ENCODE measurements at places on chromosomes 6 and 20.

DNA sequence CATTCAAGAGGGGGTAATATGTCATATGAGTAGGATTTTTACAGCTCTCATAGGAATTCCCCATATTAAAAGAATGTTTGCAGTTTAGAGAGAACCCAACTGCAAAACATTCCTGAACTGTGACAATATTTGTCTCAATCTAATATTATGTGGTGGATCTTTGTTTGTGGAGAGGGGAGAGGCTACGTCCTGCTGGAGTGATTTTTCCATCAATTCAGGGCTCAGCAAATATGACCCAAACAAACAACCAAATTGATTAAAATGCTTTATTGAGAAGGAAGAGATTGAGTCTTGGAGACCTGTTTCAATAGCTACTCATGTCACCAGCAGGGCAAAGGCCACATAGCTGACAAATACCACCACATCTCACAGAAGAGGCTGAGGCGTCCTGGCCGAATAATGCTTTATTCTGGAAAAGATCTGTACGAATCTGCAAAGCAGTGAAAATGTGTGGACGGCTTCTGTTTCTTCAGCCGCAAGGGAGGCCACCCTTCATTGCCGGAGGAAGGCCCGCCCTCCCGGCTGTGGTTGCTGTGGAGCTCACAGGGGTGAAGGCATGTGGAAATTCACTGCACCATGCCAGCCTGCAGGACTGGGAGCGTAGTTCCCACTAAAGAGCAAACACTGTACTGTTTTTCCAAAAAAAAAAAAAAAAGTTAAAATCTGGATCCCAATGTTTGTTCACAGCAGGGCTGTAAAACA lies 89.7 kb upstream of the QKI start:
- peak; percentile 67 for DNase-seq

DNA sequence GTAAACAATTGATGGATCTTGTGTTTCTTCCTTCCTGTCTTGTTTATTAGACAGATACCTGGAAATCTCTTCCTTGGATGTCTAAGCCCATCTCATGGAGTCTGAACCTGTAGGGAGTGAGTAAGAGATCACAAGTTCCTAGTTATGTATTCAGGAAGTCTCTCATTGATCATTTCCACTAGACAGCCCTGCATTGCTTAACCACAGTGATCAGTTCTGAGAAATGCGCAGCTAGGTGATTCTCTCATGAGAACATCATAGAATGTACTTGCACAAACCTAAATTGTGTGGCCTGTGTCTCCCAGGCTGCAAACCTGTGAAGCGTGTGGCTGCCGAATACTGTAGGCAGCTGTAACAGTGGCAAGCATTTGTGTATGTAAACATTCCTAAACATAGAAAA lies 39.1 kb downstream of the FAM120B start:
- no peak for DNase-seq

DNA sequence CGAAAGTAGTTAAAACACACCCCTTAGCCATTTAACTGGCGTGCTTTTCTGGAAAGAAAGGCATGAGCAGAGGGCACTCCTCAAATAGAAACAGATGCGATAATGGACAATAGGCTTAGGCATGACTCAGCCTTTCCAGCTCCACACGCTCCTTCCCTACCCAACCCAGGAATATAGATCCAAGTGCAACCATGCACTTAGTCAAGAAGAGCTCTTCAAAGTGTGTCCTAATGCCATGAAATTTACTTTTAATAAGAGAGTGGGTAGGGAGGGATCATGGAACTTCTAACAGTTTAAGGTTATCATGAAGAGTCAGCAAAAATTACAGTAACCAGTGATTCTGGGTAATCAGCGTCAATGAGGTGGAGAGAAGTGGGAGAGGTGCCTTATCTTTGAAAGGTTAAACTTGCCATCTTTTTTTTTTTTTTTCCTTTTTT lies 2.4 kb upstream of the EFHC1 start:
- peak; percentile 95 for DNase-seq

- no peak for DNase-seq
Observed at GRCh38 chr20:39090906-39091305, 128.8 kb downstream of the DHX35 start.

- no peak for DNase-seq
Observed at GRCh38 chr20:9496155-9496554, 18.2 kb upstream of the LAMP5 start.

DNA sequence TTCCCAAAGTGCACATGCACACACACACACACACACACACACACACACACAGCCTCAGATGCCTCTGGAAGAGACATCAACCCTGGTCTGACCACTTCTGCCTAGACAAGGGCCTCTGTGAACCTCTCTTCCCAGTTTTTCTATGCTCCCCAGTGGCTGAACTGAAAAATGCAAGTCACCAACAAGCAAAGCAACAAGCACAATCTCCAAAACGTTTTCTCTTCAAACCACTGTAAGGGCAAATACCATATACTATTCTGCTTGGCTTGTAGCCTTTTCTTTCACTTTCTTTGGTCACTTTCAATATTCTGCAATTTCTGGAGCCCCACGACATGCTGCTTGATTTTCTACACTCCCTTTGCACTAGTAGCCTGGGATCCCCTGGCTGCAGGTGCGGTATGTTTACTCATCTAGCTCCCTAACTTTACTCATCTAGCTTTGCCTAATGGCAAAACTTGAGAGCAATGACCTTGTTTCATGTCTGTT lies 121.4 kb upstream of the DST start:
- DNase-seq, result peak; percentile 54

DNA sequence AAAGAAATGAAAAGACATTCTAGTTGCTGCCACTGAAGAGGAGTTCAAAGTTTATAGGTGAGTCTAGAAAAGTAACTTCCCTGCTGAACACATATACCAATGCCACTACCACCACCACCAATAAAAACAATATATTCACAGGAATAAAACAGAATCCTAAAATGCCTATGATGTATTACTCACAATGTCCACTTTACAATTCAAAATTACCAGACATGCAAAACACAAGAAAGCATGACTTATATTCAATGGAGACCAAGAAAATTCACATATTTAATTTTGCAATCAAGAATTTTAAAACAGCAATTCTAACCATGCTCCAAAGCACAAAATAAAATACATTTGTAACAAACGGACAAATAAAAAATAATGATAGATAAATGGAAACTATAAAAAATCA lies 385.3 kb upstream of the RUNX2 start:
- DNase-seq, result no peak

- DNase-seq, result no peak
Observed at GRCh38 chr6:155958550-155958949, 502.9 kb upstream of the NOX3 start.

GRCh38 chr20:59103573-59103972 lies 60.0 kb upstream of the ZNF831 start:
- no peak for DNase-seq

DNA sequence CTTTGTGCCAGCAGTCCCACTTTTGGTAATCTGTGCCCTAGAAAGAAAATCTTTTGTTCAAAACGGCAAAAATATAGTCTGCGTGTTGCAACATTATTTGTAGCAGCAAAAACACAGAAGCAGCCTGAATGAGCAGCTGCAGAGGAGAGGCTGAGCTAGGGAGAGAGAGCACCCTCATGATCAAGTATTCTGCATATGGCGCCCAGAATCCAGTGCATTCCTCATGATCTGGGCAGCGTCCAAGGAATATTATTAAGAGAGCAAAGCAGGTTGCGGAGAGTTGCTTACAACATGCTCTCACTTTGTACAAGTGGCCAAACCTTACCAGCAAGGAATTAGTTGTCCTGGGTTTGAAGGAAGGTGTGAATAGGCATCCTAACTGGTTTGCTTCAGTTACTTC lies 25.9 kb downstream of the KIZ start:
- DNase-seq, result no peak

- no peak for DNase-seq
Observed at GRCh38 chr6:29959467-29959866, 17.1 kb downstream of the HLA-A start.

- DNase-seq, result peak; percentile 20
Observed at GRCh38 chr20:1267161-1267560, 1.1 kb downstream of the SNPH start.

DNA sequence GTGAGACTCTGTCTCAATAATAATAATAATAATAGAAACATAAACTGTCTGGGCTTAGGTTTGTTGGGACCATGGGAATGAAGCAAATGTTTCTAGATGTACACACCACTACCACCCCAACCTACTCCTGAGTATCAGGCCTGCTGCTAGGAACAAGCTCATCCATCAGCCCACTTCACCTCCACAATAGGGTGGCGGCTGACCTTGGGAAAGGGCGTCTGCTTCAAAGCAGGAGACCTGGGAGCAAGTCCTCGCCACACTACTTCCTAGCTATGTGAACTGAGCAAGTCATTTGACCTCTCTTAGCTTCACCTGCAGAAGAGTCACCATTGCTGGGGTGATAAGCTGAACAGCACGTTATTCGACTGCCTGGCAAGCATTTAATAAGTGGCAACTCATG lies 3.1 kb upstream of the FOXP4 start:
- DNase-seq, result no peak

- DNase-seq, result no peak
Observed at GRCh38 chr6:14670806-14671205, 553.2 kb downstream of the CD83 start.

DNA sequence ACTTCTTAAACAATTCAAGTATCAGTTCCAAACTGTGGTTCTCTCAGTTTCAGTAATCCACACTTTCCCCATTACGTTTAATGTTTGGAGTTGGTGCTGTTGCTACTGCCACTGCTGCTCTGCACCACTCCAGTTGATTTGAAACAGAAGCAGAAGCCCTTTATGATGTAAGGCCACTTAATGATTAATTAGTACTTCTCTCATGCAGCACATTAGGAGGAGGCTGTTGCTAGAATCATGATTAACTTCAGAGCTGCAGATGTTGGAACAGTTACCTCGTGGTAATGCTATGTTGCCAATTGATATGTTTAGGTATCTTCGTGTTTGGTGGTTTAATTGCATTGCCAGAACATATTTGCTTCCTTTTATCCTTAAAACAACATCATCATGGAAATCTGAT lies 986.2 kb upstream of the CITED2 start:
- DNase-seq, result no peak

- DNase-seq, result peak; percentile 39
Observed at GRCh38 chr20:64261138-64261537, 5.6 kb downstream of the PCMTD2 start.

- peak; percentile 70 for DNase-seq
Observed at GRCh38 chr6:145139140-145139850, 596.0 kb downstream of the EPM2A start.

DNA sequence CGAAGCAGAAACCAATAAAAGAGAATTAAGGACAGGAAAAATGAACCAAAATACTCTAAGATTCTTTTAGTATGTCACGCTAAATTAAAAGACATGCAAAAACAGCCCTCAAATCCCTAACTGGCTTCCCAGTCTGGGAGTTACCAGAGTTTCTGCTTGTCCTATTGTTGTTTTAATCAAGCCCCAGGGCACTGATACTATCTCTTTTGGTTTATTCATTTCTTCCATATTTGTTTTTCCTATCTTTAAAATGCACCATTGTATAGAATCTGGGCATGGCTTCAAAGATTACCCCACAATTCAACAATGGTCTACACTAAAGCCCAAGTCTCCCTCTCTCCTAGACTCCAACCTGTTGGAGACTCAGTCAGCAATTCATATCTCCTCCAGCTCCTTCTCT lies 169.1 kb downstream of the MYLK4 start:
- DNase-seq, result no peak

DNA sequence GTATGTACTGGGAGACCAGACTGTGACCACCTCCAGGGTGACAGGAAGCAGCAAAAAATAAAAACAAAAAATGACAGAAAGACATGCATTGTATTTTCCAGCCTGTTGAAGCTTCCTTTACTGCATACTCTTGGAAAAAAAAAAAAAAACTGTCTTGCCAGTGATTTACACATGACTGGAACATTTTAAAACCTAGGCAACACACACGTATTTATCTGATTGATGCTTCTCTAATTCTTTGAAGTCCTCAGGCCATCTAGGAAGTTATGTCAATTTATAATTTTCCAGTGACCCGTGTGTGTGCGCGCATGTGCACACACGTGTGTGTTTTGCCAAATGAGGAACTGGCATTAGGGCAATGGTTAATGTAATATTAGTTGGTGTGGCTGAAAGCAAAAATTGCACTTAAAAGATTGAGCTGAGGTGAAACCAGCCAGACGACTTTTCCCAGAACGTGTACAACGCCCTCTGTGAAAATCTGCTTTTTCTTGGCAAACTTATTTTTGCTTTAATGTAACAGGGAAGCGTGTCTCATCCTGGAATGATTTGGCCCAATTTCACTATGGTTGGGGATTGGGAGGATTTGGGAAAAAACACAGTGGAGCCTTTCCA lies 315.2 kb downstream of the TFAP2A start:
- DNase-seq, result no peak

DNA sequence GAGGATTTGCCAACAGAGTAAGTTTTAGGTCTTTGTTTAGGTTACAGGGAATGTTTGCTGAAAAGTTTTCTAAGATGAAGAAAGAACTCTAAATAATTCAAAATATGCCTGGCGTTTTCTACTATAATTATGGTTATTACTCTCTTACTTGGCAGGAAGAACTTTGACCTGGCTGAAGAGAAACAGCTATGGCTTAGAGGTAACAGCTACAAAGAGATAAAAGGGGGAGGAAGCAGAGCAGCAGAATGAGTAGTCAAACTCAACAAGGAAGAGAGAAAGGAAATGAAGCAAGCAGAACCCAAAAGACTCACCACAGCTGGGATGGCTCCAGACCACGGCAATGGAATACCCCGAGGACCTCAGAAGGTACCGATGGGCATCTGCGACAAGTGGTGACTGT lies 95.6 kb downstream of the KIF16B start:
- no peak for DNase-seq

DNA sequence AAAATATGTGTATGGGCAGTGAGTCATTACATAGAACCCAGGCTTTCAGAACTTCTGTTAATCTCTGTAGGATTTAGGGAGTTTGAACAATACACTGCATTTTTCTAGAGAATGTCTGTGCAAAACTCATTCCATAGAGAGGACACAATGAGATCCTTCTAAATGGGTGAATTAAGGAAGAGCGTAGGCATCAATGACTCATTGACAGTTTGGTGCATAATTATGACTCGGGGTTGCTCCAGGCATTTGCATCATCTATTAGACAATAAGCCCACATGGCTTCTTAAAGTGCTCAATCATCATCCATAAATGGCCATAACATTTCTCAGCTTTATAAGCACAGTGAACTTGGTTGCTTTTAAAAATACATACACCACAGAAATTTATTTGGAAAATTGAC lies 625.5 kb downstream of the CDH26 start:
- DNase-seq, result peak; percentile 70

- peak; percentile 93 for DNase-seq
Observed at GRCh38 chr6:6875818-6876470, 231.8 kb upstream of the RREB1 start.

- no peak for DNase-seq
Observed at GRCh38 chr20:17892189-17892938, 76.2 kb downstream of the SNX5 start.

DNA sequence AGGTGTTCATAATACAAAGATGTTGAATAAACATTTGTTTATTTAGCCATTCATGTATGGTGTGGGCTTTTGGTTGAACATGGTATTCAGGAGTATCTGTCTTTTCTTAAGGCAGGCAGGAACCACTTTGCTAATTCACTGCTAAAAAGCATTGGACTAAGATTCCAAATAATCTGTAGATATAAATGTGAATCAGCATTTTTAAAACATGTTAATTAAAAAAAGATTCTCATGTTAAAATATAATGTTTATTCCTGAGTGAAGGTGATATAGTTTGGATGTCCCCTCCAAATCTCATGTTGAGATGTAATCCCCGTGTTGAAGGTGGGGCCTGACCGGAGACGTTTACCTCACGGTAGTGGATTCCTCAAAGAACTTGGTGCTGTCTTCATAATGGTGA lies 19.3 kb downstream of the CRISP1 start:
- no peak for DNase-seq

GRCh38 chr6:13952101-13952500 lies 27.3 kb downstream of the RNF182 start:
- no peak for DNase-seq

- DNase-seq, result no peak
Observed at GRCh38 chr6:92962846-92963245, 456.5 kb downstream of the EPHA7 start.

Data from GM23248 (cell line).